ENCODE measurements at places on chromosomes 16 and 17.

GRCh38 chr17:2982854-2983253 lies 80.6 kb downstream of the OR1D5 start:
- DNase-seq: no peak

DNA sequence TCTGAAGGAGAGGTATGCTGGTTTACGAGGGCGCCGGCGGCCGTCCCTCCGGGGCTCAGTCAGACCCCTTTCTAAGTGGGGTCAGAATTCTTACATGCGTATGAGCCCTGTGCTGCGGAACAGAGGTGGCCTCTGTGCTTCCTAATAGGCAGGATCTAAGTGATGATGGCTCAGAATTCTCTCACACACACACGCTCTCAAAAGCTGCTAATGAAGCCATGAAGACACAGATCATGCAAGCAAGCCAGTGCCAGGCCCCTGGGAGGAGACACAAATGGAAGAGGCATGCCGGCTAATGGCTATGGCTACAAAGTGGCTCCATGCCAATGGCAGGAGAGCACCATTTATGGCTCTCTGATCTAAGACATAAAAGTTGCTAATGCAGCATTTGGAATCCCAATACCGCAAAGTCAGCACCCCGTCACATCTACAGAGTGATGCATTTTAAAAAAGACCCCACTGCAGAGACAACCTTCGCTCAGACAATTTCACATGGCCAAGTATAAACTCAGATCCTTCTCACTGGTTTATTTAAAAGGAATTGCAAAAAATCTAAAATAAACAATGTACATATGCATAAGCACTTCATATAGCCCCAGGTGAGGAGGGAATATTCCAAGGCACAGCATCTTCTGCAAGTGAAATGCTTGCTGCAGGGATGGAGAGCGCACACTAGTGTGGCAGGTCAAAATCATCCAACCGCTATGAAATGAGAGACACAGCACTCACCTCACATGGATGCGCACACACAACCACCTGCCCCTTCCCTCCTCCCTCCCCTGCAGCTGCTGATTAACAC lies 24.5 kb downstream of the NPLOC4 start:
- DNase-seq: no peak

- DNase-seq: peak; percentile 53
Measured at GRCh38 chr17:60720763-60721531, 43.3 kb downstream of the BCAS3 start.

DNA sequence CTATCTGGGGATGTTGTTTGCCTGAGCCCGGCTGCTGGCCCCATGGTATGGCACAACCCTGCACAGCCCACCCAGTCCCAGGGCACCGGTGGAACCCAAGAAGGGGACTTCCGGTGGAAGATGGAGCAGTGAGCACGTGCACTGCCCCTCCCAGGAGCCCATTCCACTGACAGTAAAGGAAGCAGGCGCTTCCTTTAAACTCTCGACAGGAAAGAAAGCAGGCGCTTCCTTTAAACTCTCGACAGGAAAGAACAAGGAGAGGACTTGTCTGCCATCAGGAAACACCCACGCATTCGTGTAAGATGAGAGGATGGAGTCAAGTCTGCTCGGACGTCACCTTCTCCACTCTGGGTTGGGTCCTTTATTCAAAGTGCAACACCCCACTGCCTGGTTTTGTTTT lies 53.7 kb downstream of the IL21R start:
- DNase-seq: no peak

DNA sequence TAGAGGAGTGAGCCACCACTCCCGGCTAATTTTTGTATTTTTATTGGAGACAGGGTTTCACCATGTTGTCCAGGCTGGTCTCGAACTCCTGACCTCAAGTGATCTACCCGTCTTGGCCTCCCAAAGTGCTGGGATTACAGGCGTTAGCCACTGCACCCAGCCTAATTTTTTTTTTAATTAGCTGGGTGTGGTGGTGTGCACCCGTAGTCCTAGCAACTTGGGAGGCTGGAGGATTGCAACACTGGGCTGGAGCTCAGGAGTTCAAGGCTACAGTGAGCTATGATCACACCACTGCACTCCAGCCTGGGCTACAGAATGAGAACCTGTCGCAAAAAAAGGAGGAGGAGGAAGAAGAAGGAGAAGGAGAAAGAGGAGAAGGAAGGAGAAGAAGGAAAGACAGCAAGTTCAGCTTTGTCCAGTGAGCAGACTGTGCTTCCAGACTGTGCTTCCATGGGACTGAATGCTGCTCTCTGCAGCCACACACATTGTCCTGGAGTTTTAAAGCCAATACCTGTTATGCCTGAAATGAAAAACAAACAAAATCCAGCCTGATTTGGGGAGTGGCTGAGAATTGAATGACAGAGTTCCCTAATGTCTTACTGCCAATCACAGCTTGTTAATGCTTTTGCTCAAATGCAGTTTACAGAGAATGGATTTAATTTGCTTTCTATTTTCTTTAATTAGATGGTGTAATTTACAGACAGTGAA lies 2.8 kb upstream of the TNFRSF13B start:
- DNase-seq: no peak

GRCh38 chr16:17518441-17518840 lies 47.7 kb upstream of the XYLT1 start:
- DNase-seq: no peak

DNA sequence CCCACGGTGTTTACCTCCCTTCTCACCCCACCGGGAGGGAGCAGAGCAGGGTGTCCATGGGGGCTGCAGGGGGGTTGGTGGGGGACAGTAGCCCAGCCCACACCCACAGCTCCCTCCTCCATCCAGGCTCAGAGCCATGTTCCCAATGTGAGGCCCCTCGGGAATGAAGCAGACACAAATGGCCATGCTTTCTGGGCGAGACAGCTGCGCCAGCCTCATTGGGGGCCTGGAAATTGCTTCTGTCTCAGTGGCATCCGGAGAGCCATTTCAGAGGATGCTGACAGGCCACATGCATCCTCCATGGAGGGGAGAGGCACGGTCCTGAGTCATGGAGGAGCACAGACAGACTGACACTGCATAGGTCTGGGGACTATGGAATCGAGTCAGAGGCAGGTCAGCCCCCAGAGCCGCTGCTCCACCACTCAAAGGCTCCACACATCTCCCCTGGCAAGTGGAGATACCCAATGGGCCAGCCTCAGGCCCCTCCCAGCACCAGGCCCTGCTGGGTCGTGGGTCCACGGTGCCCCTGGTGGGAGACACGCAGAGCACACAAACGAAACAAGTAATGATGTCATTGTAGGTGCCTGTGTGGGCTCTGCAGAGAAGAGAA lies 59.6 kb upstream of the ENPP7 start:
- no peak for DNase-seq

DNA sequence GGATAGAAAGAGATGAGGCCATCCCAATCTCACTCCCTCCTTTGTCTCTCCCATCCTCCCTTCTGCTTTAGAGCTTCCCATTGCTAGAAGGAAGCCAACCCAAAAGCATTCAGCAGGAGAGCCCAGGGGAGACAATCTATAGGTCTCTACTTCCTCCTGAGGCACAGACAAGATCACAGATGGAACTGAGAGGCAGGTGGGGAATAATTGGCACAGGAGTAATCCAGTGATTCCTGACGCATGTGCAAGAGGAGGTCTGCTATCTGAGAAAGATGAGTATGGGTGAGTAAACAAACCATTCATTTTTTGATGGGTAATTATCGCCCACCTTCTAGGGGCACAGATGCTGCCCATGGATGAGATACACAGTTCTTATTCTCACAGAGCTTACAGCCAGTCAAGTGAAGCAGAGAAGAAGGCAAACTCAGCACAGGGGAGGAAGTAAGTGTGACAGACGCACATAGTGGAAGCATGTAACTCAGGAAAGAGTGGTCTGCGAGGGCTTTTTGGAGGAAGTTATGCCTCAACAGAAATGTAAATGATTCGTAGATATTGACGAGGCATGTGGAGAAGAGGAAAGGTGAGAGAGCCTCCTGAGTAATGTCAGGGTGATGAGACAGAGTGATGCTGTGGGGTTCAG lies 88.9 kb upstream of the HLF start:
- no peak for DNase-seq

- DNase-seq: no peak
Measured at GRCh38 chr16:88691129-88691813, 5.0 kb upstream of the SNAI3 start.

DNA sequence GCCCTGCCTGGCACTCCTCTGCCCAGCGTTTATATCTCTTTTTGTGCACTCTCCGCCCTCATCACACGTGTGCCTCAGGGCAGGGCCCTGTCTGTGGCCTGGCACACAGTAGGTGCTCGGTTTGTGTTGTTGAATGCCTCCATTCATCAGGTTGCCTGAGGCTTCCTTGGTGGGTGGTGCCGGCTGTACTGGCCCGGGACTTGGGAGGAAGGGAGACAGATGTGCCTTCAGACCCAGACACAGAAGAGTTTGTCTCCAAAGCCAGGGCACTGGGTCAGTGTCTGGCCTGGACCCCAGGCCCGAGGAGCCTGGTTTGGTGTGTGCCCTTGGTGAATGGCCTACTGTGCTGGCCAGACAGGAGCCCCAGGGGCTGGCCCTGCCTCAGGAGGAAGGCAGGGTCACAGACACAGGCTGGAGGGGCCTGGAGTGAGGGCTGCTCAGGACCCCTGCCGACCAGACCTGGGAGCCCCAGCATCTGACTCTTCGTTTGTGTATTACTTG lies 71.6 kb downstream of the RAI1 start:
- DNase-seq: no peak

- DNase-seq: peak; percentile 12
Measured at GRCh38 chr17:11885051-11885450, 112.2 kb downstream of the ZNF18 start.

DNA sequence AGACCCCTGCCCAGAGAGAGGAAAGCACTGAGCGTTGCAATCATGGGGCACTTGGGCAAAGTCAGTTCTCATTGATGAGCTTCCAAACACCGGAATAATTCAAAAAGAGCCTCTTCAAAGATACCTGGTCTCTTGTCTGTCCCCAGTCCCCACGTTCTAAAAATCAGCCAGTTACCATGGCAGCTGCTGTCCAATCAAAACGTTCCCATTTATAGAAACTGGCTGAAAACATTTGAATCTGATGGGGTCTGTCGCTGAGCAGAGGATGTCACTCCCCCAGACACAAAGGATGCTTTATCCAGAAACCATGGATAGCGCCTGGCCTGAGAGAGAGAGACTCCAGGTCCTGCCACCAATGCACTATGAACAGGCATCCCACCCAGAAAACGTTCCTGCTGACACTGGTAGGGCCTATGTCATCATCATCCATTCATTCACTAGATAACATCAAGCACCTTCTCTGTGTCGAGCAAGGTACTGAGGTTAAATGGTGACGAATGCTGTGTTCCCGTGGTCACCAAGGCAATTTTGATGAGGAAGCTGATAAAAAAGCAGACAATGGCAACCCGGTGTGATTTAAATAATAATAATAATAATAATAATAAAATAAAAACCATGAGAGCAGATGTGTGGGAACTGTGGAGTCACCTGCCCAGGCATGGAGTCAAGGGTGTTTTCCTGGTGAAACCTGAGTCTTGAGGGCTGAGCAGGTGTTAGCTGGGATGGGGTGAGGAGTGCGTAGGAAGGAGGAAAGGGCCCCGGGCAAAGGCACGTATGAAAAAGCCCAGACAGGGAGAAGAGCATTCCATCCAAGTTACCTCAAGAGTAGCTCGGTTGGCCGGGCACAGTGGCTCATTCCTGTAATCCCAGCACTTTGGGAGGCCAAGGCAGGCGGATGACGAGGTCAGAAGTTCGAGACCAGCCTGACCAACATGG lies 19.0 kb upstream of the CALB2 start:
- no peak for DNase-seq

DNA sequence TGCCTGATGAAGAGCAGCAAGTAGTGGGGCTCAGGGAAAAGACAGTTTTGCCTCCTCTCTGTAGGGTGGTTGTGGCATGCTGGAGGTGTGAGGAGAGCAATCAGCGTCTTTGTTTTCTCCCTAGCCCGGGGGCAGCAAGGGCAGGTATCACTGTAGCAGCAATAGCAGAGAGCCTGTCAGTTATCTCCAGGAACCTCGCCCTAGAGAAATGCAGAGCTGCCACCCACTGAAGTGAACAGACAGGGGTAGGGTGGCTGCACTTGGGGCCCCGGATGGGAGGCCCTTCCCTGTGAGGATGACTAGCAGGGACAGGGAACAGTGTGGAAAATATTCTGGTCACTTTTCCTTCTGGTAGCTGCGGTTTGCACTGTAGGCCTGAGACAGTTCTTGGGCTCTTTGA lies 886.5 kb downstream of the CDH8 start:
- DNase-seq: no peak

- DNase-seq: no peak
Measured at GRCh38 chr16:59527206-59527997, 793.3 kb upstream of the GOT2 start.

- no peak for DNase-seq
Measured at GRCh38 chr17:74945543-74945942, 9.8 kb downstream of the OTOP3 start.

DNA sequence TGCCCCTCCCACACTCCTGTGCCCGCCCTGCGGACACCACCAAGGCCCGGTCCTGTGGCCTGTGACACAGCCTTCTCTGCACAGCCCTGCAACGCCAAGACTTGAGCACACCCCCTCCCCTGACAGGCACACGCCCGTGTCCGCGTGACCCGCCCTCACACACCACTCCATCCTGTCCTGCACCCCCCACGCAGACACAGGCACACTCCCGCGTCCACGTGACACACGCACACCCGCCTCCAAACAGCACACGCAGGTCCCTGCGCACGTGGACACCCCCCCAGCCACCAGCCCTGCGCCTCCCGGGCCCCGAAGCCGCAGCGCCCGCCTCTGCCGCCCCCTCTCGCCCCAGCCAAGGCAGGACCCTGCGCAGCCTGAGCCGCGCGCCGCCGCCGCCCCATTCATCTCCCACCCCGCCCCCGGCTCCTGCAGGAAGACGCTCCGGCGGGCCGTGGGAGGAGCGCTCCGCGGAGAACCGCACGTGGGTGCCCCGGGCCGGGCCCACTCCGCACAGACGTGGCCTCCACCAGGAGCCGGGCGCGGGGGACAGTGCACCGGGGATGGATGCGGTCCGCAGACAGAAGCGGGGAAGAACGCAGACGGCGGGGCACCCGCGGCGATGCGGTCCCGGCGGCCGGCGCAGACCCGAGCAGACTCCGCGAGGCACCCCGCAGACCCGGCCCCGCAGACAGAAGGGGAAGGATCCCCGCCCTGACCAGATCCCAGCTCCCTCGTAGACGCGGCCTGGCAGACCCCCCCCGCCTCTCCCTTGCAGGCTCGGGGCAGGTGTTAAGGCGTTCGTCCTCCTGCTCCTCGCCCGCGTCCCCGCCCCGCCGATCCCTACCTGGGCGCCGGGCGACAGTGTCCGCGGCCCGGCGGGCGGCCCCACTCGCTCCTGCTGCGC lies 506 bp downstream of the CAMKK1 start:
- peak; percentile 58 for DNase-seq

GRCh38 chr16:85348065-85348840 lies 236.0 kb upstream of the CIBAR2 start:
- no peak for DNase-seq

DNA sequence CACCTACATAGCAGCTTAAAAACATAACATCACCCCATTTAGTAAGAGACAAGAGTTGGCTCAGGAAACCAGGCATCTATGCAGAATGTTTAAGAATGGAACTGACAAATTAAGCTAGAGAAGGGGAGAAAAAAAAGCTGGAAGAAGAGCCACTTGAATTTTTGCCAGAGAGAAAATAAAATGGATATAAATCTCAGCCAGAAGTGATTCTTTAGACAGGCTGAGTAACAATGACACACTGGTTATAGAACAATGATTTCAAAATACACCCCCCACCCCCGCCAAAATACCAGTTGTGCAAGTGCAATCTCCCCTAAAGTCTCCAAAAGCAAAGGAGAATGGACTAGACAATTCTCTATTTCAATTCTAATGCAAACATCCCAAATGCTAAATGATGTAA lies 22.4 kb downstream of the LSM12 start:
- no peak for DNase-seq

Measured in prostate gland (tissue), 2 donors.